ENCODE measurements at places on chromosomes 16 and 17. TPM values are rescaled to one million over a fixed set of nuclear protein-coding genes. Genes with fewer than 3 reads are reported as not detected.

OXLD1 gene
- 9.9 TPM for total RNA-seq

MT3 gene
- total RNA-seq = 51.7 TPM

CCL4L2 gene
- 0.46 TPM for total RNA-seq

APOH gene
- not detected for total RNA-seq

KRT24 gene
- not detected for total RNA-seq

KRTAP1-1 gene
- not detected for total RNA-seq

UQCRC2 gene
- 315 TPM for total RNA-seq

TEKT1 gene
- 9.5 TPM for total RNA-seq

OTOP3 gene
- not detected for total RNA-seq

KRT28 gene
- not detected for total RNA-seq

ETV4 gene
- total RNA-seq = 0.46 TPM

TP53TG3B gene
- total RNA-seq = not detected

TP53TG3C gene
- total RNA-seq = not detected

HSD11B2 gene
- 6.5 TPM for total RNA-seq

SLFN14 gene
- total RNA-seq = 0.23 TPM

SOX15 gene
- total RNA-seq = 1.4 TPM

IRX3 gene
- 6.5 TPM for total RNA-seq

STH gene
- 6.0 TPM for total RNA-seq

SNAI3 gene
- not detected for total RNA-seq

KCNH4 gene
- total RNA-seq = 1.8 TPM

CCT6B gene
- 3.9 TPM for total RNA-seq

GRAPL gene
- total RNA-seq = 0.92 TPM

NUDT7 gene
- 3.7 TPM for total RNA-seq

NECAB2 gene
- total RNA-seq = 81.4 TPM

KRTAP4-9 gene
- total RNA-seq = not detected

SLC12A3 gene
- not detected for total RNA-seq
